ENCODE measurements at places on chromosomes 5 and 9. TPM values are rescaled to one million over a fixed set of nuclear protein-coding genes. Genes with fewer than 3 reads are reported as not detected.

The ZNF658 gene
- 0.76 TPM for polyA plus RNA-seq

The IL33 gene
- 8.7 TPM for polyA plus RNA-seq

The NRG2 gene
- polyA plus RNA-seq: 0.30 TPM

The IL7R gene
- polyA plus RNA-seq: 1.0 TPM

The HINT1 gene
- polyA plus RNA-seq: 350 TPM

The AGXT2 gene
- not detected for polyA plus RNA-seq

The WDR70 gene
- 8.4 TPM for polyA plus RNA-seq

The PPIC gene
- 36.4 TPM for polyA plus RNA-seq

The TLR4 gene
- 18.2 TPM for polyA plus RNA-seq

- no peak overlapping the region for H3K4me3 ChIP-seq
- no peak overlapping the region for H3K27ac ChIP-seq
- DNase-seq: no peak
- H3K27me3 ChIP-seq: no peaks in the 10 kb centered on the region
- no peaks in the 10 kb centered on the region for H3K36me3 ChIP-seq
Observed at GRCh38 chr9:86575137-86575536, 220.9 kb upstream of the TUT7 start.

- H3K27ac ChIP-seq: no peak overlapping the region
- no peaks in the 10 kb centered on the region for H3K36me3 ChIP-seq
- H3K4me3 ChIP-seq: no peak overlapping the region
- no peaks in the 10 kb centered on the region for H3K4me1 ChIP-seq
Observed at GRCh38 chr5:2883771-2884170, 132.3 kb upstream of the IRX2 start.

- H3K27me3 ChIP-seq: no peaks in the 10 kb centered on the region
Observed at GRCh38 chr9:89732295-89732938, 127.6 kb downstream of the GADD45G start.

DNA sequence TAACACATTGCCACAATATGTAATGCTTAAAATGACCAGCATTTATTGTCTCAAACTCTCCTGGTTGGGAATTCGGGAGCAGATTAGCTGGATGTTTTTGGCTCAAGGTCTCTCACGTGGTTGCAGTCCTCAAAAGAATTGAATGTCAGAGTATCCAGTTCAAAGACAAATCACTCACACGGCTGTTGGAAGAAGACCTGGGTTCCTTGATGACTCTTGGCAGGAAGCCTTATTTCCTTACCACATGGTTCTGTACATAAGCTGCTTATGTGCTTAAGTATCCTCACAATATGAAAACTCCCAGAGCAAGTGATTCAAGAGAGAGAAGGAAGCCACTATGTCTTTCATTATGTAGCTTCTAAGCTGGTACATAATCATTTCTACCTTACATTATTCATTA lies 230.3 kb upstream of the PTPRD start:
- H3K27me3 ChIP-seq: no peaks in the 10 kb centered on the region
- H3K4me3 ChIP-seq: no peak overlapping the region
- H3K36me3 ChIP-seq: no peaks in the 10 kb centered on the region
- H3K27ac ChIP-seq: no peak overlapping the region
- no peaks in the 10 kb centered on the region for H3K4me1 ChIP-seq

GRCh38 chr5:172845154-172845553 lies 11.1 kb downstream of the ERGIC1 start:
- no peaks in the 10 kb centered on the region for H3K36me3 ChIP-seq
- H3K27ac ChIP-seq: no peak overlapping the region
- DNase-seq: no peak
- peaks cover 8% of the 10 kb centered on the region for H3K4me1 ChIP-seq
- no peak overlapping the region for H3K4me3 ChIP-seq
- H3K27me3 ChIP-seq: no peaks in the 10 kb centered on the region

DNA sequence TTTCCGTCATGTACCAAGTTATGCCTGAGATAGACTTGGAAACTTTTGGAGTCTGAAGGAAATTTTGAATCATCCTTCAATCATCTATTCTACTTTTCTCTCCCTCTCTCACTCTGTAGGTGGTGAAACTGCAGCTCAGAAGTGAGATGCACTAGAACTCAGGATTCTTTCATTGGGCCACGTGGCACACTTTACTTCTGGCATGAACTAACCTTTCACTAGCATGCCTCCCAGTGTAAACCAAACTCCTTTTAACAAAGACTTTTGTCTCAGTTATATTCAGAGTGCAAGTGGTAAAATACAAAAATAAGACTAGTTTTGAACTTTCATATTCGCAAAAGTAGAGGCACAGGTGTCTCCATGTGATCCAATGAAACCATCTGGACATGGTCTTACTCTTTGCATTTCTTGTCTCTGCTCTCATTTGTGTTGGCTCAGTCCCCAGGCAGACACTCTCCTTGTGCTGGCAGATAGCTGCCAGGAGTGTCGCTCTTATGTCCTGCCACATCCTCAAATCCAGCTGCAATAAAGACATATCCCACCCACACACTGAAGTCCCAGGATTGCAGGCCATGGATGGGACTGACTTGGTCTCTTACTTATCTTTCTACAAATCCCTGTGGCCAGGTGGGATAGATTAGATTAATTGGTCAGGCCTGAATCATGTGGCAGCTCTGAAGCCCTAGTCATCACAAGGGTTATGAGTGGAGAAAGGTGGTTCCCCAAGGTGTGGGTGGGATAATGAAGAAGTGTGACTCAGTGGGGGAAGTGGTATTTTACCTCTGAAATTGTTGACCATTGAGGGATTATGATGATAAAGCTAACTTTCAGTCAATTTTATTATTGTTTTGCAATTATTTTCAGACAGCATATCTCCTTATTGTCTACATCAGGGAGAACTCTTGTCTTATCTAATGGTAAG lies 267.5 kb downstream of the GABRB2 start:
- no peak overlapping the region for H3K4me3 ChIP-seq
- H3K4me1 ChIP-seq: no peaks in the 10 kb centered on the region
- no peaks in the 10 kb centered on the region for H3K36me3 ChIP-seq
- no peak for DNase-seq
- no peak overlapping the region for H3K27ac ChIP-seq
- no peaks in the 10 kb centered on the region for H3K27me3 ChIP-seq

GRCh38 chr9:124320062-124320973 lies 62.6 kb downstream of the NEK6 start:
- H3K4me1 ChIP-seq: peaks cover 9% of the 10 kb centered on the region
- H3K27me3 ChIP-seq: no peaks in the 10 kb centered on the region
- peaks cover 13% of the 10 kb centered on the region for H3K36me3 ChIP-seq
- no peak overlapping the region for H3K27ac ChIP-seq
- DNase-seq: peak; percentile 45
- H3K4me3 ChIP-seq: no peak overlapping the region

GRCh38 chr9:98550206-98550820 lies 158.4 kb downstream of the GABBR2 start:
- no peak overlapping the region for H3K4me3 ChIP-seq
- no peaks in the 10 kb centered on the region for H3K36me3 ChIP-seq
- no peak for DNase-seq
- H3K4me1 ChIP-seq: no peaks in the 10 kb centered on the region

- H3K27me3 ChIP-seq: no peaks in the 10 kb centered on the region
- no peak for DNase-seq
- H3K27ac ChIP-seq: no peak overlapping the region
- peaks cover 15% of the 10 kb centered on the region for H3K4me1 ChIP-seq
- peaks cover 6% of the 10 kb centered on the region for H3K36me3 ChIP-seq
Observed at GRCh38 chr9:21853414-21853813, 51.0 kb downstream of the MTAP start.

DNA sequence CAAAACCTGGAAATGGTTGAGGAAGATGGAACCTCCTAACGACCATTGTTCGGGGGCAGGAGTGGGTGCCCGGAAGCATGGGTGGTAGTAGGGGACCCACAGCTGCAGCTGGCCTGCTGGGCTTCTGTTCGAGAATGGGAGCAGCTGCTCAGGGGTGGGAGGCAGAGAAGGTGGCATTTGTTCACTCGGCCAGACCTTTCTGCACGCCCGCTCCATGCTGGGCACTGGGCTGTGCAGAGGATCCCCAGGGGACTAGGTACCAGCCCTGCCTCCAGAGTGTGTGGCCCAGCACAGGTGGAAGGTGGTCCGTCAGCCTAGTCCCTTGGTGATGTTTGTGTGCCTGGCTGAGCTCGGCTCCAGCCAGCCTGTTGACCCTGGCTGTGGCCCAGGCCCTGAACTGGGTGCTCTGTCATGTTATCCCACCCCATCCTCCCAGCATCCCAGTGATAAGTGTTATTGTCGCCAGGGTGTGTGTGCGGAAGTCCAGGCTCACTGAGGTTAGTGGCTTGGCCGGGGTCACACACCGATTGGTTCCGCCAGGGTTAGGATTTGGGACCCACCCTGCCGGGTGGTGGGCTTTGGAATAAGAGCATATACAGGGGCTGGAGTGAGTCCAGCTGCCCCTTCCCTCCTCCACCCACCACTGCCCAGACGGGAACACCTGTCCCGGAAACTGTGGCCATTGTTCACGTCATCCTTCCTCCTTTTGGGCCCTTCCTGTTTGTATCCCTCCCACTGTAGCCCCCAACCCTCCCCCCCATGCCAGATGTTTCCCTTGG lies 4.8 kb downstream of the N4BP3 start:
- H3K4me3 ChIP-seq: no peak overlapping the region
- H3K27ac ChIP-seq: peak overlapping the region; percentile 69
- no peaks in the 10 kb centered on the region for H3K27me3 ChIP-seq
- DNase-seq: peak; percentile 71
- H3K36me3 ChIP-seq: no peaks in the 10 kb centered on the region

- no peaks in the 10 kb centered on the region for H3K27me3 ChIP-seq
- DNase-seq: no peak
- no peaks in the 10 kb centered on the region for H3K4me1 ChIP-seq
- H3K27ac ChIP-seq: no peak overlapping the region
- H3K36me3 ChIP-seq: no peaks in the 10 kb centered on the region
- no peak overlapping the region for H3K4me3 ChIP-seq
Observed at GRCh38 chr5:3642231-3642630, 46.6 kb downstream of the IRX1 start.

DNA sequence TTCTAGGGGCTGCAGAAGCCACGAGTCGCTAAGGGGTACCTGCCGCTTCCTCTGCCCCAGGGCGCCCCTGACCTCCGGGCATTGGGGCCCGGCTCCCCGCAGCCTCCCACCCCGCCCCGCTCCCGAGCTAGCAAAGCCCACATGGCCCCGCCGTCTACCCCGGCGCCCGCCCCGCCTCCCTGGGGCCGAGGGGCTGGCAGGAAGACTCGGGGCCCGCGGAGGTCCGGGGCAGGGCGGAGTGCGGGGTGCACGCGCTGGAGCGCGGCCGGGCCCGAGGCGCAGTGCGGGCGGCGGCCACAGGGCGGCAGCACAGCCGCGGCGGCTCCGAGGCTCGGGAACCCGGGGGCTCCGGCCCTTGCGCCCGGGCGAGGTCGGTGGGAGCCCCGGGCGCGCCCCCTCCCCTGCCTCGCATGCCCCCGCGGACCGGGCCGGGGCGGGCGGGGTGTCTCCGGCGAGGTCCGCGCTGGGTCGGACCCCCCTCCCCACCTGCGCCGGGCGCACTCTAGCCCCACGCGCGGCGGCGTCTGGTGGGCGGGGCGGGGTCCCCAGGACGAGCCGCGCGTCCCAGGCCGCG lies 6.7 kb downstream of the NRARP start:
- peak overlapping the region; percentile 64 for H3K4me3 ChIP-seq
- H3K36me3 ChIP-seq: no peaks in the 10 kb centered on the region
- peak; percentile 43 for DNase-seq
- peaks cover 44% of the 10 kb centered on the region for H3K4me1 ChIP-seq
- peak overlapping the region; percentile 58 for H3K27ac ChIP-seq

- H3K27ac ChIP-seq: no peak overlapping the region
- H3K27me3 ChIP-seq: no peaks in the 10 kb centered on the region
- H3K36me3 ChIP-seq: no peaks in the 10 kb centered on the region
- no peak overlapping the region for H3K4me3 ChIP-seq
- H3K4me1 ChIP-seq: no peaks in the 10 kb centered on the region
- no peak for DNase-seq
Observed at GRCh38 chr5:72760259-72760658, 56.2 kb upstream of the TNPO1 start.

GRCh38 chr5:127508644-127509373 lies 8.6 kb upstream of the PRRC1 start:
- no peaks in the 10 kb centered on the region for H3K4me1 ChIP-seq
- no peak overlapping the region for H3K27ac ChIP-seq
- no peak overlapping the region for H3K4me3 ChIP-seq
- no peaks in the 10 kb centered on the region for H3K36me3 ChIP-seq
- DNase-seq: no peak

GRCh38 chr5:147446523-147446922 lies 63.3 kb downstream of the DPYSL3 start:
- H3K36me3 ChIP-seq: no peaks in the 10 kb centered on the region
- no peaks in the 10 kb centered on the region for H3K4me1 ChIP-seq
- no peak overlapping the region for H3K27ac ChIP-seq
- H3K4me3 ChIP-seq: no peak overlapping the region
- no peaks in the 10 kb centered on the region for H3K27me3 ChIP-seq
- no peak for DNase-seq

DNA sequence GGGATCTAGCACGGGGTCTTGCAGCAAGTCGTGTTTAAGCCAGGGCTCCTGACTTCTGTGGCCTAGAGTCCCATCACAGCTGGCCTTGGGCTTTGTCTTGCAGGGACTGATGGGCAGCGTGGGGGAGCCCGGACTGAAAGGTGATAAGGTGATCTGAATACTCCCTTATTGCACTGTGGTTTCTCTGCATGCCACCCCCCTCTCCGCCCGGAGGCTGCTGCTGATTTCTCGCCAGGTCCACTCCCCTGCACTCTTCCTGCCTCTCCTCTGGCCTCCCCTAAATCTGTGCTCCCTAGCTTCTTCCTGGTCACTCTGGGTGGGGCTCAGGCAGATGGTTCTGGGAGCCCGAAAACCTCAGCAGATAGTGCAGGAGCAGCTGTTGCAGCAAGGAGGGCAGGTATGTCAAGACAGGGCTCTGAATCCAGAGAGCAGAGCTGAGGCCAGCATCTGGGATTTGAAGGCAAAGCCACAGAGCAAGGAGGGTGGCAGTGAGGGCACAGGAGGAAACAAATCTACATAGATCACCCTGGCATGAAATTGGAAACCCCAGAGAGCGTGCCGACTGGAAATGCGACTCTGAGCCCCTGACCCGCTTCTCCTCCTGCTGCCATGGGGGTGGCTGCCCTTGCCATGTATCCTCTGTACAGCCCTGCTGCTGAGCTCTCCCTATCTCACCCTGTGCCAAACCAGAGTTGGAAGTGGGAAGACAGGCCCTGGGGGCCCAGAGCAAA lies 76.5 kb downstream of the COL27A1 start:
- no peaks in the 10 kb centered on the region for H3K36me3 ChIP-seq
- no peak overlapping the region for H3K4me3 ChIP-seq
- peaks cover 5% of the 10 kb centered on the region for H3K4me1 ChIP-seq
- no peak overlapping the region for H3K27ac ChIP-seq

DNA sequence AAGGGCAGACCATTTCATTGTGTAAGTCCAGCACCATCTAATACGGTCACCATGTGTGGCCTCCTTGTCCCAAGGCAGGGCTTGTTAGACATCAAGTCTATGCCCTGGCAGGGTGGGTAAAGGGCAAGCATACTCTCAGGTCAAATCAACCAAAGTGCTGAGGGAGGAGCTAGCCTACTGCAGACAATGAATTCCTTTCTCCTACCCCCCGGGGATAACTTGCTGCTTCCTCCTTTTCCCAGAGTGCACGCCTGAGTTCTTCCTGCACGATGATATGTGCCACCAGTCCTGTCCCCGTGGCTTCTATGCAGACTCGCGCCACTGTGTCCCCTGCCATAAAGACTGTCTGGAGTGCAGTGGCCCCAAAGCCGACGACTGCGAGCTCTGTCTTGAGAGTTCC lies 71.4 kb downstream of the RFK start:
- H3K27ac ChIP-seq: no peak overlapping the region
- no peaks in the 10 kb centered on the region for H3K36me3 ChIP-seq
- H3K4me1 ChIP-seq: peaks cover 8% of the 10 kb centered on the region
- no peaks in the 10 kb centered on the region for H3K27me3 ChIP-seq
- no peak overlapping the region for H3K4me3 ChIP-seq

GRCh38 chr9:95834281-95834907 lies 41.1 kb upstream of the ERCC6L2 start:
- DNase-seq: no peak
- no peak overlapping the region for H3K4me3 ChIP-seq
- H3K36me3 ChIP-seq: no peaks in the 10 kb centered on the region
- H3K4me1 ChIP-seq: no peaks in the 10 kb centered on the region
- no peaks in the 10 kb centered on the region for H3K27me3 ChIP-seq

Measured in endothelial cell of umbilical vein (primary cell).